ENCODE measurements at places on chromosomes 5 and 9.

GRCh38 chr9:70880535-70880934 is 240.9 kb downstream of the TRPM3 start:
- DNase-seq, result no peak

- DNase-seq, result no peak
Observed at GRCh38 chr9:134412298-134412711, 86.0 kb downstream of the RXRA start.

DNA sequence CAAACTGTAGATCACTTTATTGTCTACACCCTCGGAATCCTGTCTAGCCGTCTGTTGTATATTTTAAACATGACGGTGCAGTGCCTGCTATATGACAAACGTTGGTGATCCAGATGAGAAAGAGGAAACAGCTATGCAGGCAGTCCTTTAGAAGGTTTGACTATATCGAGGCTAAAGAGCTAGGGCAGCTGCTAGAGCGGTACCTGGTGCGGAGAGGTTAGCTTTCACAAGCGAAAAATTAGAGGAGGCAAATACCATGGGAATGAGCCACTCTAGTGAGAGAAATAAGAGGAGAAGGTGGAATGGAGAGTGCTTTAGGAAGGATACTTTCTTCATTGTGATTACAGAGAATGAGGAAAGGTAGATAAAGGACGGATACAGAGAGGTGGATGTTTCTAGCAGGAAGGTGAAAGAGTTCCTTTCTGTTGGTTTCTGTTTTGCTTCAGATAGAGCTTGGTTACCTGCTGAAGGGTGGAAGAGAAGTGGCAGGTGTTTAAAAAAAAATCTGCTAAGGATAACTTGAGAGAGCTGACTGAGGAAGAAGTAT is 959 bp upstream of the FBXL17 start:
- no peak for DNase-seq

- no peak for DNase-seq
Observed at GRCh38 chr5:61087921-61088320, 74.3 kb downstream of the SMIM15 start.

GRCh38 chr5:138898299-138898698 is 23.2 kb upstream of the LRRTM2 start:
- DNase-seq, result no peak

GRCh38 chr5:73818357-73818756 is 192.4 kb downstream of the ARHGEF28 start:
- DNase-seq, result no peak
